ENCODE measurements at places on chromosomes 3 and 15.

DNA sequence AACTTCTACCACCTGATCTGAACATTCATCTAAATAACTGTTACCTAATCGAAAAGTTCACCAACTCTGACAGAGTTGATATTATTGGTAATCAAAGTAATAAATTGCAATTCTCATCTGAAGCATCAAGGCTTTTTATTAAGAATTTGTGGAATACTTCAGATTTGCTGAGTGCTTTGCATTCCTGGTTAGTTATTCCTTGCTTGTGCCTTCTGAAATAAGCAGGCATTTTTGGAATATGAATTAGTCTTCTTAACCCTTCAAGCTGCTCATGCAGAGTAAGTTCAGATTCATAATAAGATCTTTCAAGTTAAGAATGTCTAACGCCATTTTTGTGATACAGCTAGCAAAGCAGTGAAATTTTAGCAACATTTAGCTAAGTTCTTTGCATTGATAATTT is 188.5 kb downstream of the ALCAM start:
- no peak for DNase-seq

- no peak for DNase-seq
Observed at GRCh38 chr3:125048282-125048681, 7.5 kb downstream of the HEG1 start.

DNA sequence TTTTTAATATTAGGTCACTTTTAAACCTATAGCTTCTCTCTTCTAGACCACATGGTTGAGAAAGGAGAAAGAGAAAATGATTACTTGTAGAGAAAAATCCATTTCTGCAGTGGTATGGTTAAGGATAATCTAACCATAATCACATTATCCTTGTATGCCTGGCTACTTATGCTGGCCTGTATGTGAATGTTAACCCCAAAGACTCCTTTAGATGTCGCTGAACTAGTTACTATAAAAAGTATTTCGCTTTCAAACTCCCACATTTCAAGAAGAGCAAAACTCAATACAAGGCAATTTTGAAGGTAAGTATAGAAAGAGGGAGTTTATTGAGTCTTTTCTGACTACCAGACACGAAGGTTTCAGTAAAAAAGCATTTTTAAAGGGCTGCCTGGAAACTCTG is 2.2 kb downstream of the KCTD6 start:
- DNase-seq: no peak

DNA sequence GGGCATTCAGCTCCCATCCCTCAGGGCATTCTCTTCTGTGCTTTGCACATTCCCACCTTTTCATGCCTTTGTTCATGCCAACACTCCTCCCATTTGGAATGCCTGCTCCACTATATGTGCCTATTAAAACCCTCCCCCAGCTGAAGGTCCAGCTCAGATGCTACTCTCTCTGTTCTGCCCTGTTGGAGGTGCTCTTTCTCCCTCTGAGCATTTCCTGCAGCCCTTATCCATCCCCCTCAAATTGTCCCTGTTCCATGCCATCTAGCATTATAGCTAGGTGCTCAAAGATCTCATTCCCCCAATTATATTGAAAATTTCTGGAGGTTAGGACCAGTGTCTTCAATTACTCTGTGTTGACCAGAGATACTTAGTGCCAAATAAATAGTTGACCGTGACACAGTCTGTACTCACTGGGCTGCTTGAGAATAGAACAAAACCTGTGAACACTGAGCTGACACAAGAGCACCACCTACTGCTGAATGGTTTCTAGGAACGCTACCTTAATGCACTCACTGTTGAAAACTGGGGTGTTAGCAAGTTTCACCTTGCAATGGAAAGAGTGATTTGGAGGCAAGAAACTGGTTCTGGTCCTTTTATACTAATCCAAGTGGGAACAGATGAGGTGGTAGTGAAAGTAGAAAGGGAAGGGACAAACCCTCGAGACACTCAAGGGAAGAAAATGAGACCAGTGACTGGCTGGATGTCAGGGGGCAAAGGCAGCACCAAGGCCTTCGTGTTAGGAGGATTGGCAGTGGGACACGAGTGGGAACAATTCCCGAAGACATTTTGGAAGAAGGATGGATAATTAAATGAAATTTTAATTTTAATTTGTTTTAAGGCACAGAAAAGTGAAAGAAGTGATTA is 289.8 kb upstream of the ROPN1 start:
- peak; percentile 1 for DNase-seq

DNA sequence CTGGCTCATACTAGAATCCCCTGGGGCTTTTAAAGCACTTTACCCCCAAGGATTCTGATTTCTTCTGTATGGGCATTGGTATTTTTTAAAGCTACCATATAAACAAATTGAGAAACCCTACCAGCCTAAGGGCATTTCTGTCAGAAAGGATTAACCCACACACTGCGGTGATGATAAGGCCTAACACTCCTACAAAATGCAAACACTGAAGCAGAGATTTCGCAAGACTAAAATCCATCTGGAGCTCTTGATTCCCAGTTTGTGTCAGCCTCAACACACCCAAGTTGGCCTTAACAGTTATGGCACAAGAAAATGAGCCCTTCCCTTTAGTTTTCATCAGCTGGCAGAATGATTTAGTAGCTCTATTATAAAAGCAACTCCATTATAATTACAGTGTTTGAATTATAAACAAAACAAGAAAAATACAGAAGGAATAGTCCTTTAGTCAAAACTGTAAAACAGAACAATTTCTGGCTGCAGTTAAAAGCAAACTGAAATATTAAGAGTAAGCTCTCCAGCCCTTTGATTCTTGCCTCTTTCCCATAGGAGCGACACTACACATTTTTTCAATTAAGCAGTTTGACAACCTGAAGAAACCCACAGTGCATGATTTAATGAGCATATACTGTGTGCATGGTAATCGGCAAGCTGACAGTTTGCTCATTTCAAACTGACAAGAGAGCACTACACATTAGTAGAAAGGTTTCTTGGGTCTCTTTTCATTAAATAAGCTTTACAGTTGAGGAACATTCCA is 441.2 kb downstream of the FHIT start:
- DNase-seq: no peak

DNA sequence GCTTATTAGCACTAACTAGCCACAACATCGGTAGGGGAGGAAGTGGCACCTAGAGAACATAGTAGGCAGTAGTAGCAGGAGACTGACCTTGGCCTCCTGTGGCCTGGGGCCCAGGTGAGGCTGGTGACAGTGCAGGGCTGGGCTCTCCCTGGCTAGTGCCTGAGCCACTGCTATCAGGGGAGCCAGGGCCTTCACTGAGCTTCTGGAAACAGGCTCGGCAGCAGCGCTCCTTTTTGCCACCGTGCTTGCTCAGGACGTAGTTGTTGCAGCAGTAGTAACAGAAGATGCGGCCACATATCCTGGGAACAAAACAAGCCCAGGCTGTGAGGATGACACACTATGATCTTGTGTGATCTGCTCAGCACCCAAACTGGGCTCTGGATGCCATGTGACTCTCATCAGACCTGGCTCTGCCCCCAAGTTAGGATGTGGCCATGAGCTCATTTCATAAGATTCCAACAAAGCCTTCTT is 15.1 kb downstream of the CXCR6 start:
- no peak for DNase-seq

- DNase-seq: no peak
Observed at GRCh38 chr3:179000659-179001058, 71.0 kb downstream of the ZMAT3 start.

- no peak for DNase-seq
Observed at GRCh38 chr15:69513986-69514385, 61.4 kb downstream of the RPLP1 start.

GRCh38 chr3:106349191-106349881 is 480.5 kb upstream of the CBLB start:
- no peak for DNase-seq

DNA sequence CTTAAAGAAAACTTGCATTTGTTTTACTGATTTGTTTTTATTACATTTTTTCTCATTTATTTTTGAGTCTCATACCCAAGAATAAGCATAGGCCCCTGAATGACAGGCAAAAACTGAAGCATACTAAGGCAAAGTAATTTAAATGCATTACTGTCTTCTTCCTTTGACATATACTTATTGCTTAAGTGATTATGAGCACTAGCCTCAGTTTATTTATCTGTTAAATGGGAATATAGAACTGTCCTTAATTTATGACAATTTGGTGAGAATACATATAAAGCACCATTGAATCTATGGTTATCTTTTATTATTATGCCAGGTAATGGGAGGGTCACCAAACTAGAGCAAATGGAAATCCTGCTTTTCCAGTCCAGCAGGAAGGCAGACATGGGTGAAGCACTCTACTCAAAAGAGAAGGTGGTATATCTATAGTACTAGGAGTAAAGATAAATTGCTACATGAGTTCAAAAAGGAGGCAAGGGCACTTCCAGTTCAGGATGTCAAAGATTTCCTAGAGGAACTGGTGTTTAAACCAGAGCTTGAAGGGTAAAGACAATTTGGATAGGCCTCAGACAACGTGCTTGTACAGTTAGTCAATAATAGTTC is 435.0 kb downstream of the FOXP1 start:
- DNase-seq: no peak

DNA sequence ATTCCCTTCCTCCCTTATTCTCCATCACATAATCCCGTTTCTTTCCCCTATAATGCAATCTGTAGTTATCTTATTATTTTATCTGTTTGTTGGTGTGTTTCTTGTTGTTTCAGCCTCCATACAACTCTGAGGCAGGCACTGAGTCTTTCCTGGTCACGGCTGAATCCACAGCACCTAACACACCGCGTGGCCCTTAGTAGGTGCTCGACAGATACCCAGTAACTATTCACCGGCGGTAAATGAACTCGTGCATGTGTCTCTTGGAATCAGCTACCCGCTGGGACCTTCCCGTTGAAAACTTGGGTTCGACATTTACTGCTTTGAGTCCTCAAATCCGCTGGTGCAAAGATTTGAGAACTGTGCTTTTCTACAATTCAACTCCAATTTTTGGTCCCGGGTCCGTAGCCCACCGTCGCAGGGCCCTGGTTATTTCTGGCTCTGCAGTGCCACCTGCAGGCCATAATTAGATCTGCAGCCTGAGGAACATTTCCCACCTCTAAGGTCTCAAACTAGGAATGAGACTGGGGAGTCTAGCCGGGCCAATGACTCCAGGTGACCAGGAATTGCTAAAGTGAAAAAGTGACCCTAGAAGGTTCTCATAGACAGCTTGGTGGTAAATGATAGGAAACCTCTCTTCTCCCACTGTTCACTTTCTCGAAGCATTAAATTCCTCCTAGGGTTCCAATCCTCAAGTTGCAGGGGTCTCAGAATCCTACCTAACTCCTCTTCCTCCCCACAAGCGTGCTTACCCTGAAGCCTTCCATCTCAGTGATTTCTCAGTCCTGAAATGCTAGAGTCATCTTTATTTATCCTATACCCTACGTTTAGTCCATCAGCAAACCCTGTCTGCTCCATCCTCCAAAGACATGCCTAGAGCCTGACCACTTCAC is 40.0 kb upstream of the TRH start:
- DNase-seq: peak; percentile 8

DNA sequence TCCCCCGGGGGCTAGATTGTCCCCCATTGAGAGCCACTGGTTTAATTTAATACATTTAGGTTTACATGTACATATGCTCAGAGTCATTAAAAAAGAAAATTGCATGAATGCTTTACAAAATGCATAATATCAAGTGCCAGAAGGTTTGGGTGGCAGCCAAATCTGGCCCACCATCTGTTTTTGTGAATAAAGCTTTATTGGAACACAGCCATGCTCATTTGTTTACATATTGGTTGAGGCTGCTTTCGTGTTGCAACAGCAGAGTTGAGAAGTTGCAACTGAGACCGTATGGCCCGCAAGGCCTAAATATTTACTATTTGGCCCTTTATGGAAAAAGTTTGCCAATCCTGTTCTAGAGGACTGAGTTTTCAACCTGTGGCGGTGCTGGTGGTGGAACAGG is 32.1 kb upstream of the RGMA start:
- DNase-seq: no peak

GRCh38 chr3:124250053-124250452 is 258.1 kb upstream of the ROPN1 start:
- DNase-seq: no peak

GRCh38 chr3:123750659-123751420 is 133.3 kb downstream of the MYLK start:
- DNase-seq: no peak

GRCh38 chr3:127037971-127038446 is 55.1 kb downstream of the PLXNA1 start:
- no peak for DNase-seq

GRCh38 chr3:188660415-188660814 is 506.5 kb downstream of the LPP start:
- DNase-seq: no peak

- no peak for DNase-seq
Observed at GRCh38 chr3:42376344-42376798, 34.0 kb downstream of the LYZL4 start.

DNA sequence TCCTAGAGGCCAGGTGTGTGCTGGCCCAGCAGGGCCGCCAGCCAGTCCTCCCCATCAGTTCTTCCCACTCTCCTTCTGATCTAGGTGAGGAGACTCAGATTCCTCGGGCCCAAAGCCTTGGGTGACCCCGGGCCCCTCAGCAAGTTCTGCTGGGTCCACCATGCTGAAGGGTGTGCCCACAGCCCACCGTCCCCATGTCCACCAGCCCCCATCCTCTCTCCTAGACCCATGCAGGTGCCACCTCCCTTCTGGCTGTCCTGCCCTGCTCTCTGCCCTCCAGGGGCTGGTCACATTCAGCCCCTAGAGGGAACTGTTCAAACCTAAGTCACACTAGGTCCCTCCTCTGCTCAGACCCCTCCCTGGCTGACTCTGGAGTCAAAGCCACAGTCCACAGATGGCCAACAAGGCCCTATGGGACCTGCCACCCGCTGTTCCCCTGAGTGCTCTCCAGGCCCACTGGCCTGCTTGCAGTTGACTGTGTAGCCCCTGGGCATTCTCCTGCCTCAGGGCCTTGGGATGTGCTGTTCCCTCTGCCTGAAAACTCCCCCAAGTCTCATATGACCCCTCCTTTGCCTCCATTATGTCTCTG is 878 bp upstream of the TLR9 start:
- DNase-seq: no peak

DNA sequence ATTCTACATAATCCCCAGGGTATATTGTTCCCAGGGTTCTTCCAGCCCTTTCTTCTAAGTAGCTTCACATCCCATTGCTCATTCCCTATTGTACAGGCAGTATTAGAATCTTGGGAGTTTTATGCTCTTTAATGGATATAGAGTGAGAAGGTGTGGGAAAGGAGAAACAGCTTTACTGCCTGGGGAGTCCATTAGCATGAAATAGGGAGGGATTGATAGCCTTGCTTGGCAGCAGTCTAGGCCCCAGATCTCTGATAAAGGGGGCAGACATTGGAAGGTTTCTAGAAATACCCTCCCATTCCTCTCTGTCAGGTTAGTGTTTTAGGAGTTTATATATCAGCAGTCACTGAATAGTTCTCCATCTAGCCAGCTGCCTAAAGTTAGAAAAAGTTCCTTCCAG is 334.3 kb downstream of the UNC13C start:
- DNase-seq: no peak
